Stimulated activated CD4-positive, alpha-beta T cell treated with anti-CD3 and anti-CD28 coated beads, Interleukin-12 subunit alpha, Interleukin-12 subunit beta, amount 100 ng/mL, for 4 hours (primary cell): ENCODE measurements at places on chromosomes 16 and 17.
A peak's percentile ranks its signal among the peaks of the same experiment; 100 is the strongest.

DNA sequence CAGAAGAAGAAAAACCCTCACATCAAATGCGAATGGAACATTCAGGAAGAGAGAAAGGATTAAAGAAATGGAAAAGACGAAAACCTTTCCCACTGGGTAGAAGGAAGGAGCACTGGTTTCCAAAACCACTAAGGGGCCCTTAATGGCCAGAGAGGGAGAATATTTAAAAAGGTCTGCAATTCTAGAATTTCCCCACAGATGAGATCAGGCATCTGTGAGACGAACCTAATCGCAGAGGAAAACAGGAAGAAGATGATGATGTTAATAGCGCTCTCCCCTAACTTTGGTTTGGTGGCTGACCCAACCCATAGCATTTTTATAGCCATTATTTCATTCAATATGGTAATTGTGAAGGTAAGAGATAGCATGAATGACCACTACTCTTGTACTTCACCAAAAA, 32.8 kb downstream of the XYLT1 start:
- DNase-seq: no peak

DNA sequence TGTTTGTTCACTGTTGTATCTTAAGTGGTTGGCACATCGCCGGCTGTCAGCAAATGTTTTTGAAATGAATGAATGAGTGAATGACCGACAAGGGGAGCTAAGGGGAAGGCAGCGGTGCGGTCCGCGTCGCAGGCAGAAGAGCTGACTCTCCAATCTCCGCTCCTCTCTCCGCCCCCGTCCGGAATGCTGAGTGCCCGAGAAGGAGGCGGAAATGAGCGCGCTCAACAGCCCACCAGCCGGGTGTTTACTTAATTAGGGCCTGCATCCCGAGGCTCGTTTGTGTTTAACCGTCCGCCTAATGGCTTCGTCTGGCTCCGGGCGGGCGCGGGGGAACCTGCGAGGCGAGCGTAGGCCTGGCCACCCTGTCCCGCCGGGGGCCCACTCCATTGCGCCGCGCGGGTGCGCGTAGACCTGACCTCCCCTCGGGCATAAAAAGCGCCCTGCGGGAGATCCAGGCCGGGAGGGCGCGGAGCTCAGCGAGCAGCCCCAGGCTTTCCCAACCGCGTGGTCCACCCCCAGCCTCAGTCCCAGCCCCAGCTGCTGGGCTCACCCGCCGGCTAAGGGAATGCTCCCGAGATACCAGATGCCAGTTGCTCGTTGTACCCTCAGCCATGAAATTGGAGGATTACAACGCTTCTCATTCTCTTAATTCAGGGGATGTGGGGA, 2.5 kb upstream of the CDH3 start:
- no peak for DNase-seq

DNA sequence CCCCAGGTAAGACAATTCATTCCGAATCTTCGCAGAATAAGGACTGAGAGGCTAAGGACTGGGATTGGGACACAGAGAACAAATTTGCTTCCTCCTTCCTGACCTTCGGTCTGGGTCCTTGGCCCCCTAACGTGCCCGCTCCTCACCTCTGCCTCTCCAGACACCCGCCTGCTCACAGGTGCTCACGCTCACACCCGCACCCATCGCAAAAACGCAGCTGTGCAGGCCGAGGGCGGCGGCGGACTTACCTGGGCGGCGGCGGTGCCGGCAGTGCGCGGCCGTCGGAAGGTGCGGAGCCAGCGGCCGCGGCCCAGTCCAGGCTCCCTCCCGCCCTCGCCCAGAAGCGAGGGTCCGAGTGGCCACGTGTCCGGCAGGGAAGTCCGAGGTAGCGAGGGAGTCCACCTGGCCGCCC, 7.1 kb upstream of the HOXB9 start:
- DNase-seq: no peak

GRCh38 chr17:19346351-19347255, 15.9 kb downstream of the B9D1 start:
- no peak for DNase-seq

GRCh38 chr16:89096768-89097391, 3.2 kb downstream of the ACSF3 start:
- DNase-seq: peak; percentile 43

DNA sequence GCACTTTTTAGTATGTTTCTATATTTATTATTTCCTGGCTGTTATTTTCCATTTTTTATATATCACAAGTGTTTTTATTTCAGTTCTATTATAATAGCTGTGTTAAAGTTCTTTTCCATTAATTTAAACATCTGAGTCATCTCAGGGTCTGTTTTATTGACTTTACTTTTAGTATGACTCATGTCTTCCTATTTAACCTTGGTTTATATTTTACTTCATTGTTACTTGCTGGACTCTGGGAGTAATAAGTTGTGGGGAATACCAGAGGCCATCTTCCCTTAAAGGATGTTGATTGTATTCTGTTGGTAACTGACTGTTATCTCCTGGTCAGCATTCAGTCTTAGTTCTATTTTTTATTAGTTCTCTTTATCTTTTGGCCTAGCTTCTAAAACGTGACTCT, 1508.2 kb downstream of the CDH11 start:
- no peak for DNase-seq

- DNase-seq: no peak
Observed at GRCh38 chr17:46009681-46010596, 10.9 kb downstream of the STH start.

DNA sequence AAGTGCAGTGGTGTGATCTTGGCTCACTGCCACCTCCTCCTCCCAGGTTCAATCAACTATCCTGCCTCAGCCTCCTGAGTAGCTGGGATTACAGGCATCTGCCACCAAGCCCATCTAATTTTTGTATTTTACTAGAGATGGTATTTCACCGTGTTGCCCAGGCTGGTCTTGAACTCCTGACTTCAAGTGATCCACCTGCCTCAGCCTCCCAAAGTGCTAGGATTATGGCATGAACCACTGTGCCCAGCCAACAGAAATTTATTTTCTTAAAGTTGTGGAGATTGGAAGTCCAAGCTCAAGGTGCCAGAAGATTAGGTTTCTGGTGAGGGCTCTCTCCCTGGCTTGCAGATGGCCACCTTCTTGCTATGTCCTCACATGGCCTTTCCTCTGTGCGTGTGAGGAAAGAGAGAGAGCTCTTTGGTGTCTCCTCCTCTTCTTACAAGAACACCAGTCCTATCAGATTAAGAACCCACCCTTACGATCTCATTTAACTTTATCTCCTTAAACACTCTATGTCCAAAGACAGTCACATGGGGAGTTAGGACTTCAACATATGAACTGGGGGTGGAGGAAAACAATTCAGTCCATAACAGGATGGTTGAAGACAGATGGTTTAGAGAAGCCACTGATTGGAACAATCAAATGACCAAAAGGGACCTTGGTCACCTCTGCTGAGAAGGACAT, 31.8 kb downstream of the C16orf82 start:
- no peak for DNase-seq

DNA sequence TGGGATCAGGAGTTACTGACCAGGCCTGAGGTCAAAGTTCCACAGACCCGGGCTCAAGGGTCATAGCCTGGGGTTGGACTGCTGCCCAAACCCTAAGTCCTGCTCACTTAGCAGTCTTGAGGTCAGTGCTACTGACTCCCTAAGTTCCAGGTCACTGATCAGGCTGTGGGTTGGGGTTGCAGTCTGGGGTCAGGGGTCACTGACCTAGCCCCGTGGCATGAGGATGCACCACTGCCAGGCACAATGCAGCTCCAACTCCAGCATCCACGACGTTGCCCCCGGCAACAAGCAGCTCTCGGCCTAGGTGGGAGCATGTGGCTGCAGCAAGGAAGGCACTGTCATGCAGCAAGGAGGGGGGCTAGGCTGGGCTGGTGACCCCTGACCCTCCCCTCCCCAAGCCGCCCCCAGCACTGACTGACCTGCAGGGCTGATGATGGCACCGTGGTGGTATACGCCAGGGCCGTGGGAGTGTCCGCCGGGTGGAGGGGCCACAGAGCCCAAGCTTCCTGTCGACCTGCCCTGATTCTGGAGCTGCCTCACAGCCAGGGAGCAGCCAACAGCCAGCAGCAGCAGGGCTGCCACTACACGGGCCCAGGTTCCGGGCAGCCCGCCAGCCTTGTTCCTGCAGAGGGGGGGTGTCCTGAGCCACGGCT, 1.1 kb downstream of the GGT6 start:
- DNase-seq: no peak
